ENCODE measurements at places on chromosomes 12 and 14.

GRCh38 chr12:51817027-51817953 is 31.2 kb downstream of the FIGNL2 start:
- DNase-seq, result no peak

- DNase-seq, result no peak
Measured at GRCh38 chr12:4005851-4006430, 132.7 kb upstream of the PARP11 start.

GRCh38 chr14:35858521-35859209 is 32.5 kb downstream of the BRMS1L start:
- peak; percentile 76 for DNase-seq

DNA sequence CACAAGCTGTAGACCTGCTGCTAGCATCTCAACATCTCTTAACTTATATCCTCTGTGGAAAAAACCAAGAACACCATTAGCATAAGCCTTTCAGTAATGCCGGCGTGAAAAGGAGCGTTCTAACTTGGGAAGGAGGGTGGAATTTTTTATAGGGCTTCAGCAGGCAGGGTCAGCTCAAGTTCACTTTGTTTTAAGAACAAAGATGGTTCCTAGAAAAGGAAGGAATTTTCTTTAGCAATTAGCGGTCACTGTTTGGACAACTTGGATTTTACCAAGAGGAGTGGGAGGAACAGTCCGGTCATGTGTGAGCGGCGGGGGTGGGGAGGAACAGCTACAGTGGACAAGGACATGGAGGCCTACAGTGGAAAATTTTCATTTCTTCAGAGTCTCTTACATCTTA is 35.9 kb downstream of the BBS10 start:
- DNase-seq, result peak; percentile 17

- DNase-seq, result peak; percentile 58
Measured at GRCh38 chr12:122021822-122022392, at the start of gene BCL7A. Gene BCL7A, plus strand, starts transcription at chr12:122021884. Its CDS starts 208 bp downstream, at chr12:122022092.

Data from fibroblast of mammary gland (primary cell).